ENCODE measurements at places on chromosomes 3 and 15.

GRCh38 chr15:101610611-101611000 is 41.6 kb downstream of the TM2D3 start:
- no peak for DNase-seq

- DNase-seq: no peak
These were observed 52.7 kb upstream of the SCAANT1 start for GRCh38 chr3:63964681-63965485.

- DNase-seq: no peak
These were observed 65.1 kb upstream of the CBLB start for GRCh38 chr3:105933871-105934270.

DNA sequence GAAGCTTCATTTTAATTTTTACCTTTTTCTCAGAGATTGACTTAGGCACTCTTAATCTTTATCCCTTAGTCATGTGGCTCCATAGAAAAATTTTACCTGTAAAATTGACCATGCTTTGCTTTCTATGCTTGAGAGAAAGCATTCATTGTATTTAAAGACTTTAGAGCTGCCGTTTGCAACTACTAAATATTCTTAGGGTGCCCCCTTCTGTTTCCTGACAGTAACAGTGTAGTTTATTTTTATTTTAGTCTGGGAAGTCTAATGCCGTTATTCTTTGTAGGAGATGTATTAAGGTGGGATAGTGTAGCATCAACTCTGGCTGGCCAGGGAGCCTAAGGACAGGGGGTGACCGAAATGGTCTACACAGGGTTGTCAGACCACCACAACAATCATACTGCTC is 84.5 kb upstream of the SYNPR start:
- no peak for DNase-seq

DNA sequence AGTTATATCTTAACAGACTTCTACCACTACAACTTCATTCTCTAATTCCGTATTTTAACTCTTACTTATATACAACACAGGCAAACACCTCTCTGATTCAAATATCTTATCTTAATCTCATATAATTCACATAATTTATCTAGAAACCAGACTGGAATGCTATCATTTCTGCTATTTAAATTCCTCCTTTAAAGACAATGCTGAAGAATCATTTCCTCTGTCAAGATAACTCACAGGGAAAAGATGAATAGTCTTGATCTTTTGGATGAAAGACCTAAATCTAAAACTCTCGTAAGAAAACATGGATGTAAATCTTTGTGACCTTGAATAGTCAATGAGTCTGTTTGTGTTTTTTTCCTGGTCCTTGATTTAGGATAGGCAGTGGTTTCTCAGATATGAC is 135.3 kb upstream of the PLXND1 start:
- no peak for DNase-seq

GRCh38 chr3:73661265-73661664 is 36.5 kb upstream of the PDZRN3 start:
- no peak for DNase-seq

DNA sequence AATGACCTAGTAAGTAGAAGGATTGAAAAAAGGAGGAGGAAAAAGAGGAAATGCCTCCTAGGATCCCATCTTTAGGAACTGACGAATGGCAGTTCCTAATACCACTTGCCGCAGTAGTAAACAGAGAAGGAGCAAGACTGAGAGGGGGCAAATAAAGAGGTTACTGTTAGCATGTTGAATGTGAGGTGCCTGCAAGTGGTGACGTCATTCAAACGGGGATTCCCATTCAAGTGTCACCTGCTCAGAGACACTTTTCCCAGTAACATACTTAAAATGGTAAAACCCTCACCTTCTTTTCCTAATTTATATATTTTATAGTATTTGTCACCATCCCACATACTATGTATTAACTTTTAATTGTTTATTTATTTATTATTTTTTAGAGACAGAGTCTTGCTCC is 178.9 kb downstream of the IL5RA start:
- no peak for DNase-seq

DNA sequence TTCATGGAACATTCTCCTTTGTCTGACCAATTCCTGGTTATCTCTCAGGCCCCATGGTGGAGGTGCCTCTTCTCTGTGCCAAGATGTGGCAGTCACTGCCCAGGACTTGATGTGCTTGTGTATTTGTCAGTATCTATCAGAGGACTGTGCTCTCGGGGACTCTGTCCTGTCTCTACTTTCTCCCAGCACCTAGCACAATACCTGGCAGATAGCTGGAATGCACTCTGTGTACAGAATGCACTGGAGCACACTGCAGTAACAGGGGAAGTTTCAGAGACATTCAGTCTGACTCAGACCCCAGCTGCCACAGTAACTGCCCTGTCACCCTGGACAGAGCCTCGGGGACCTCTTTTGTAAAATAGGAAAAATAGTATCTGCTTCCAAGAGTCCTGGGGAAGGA is 34.6 kb upstream of the SV2B start:
- DNase-seq: no peak

Measured in NCI-H1417 treated with DMSO at 0.1 percent for 48 hours (cell line).